ENCODE measurements at places on chromosomes 4 and X.

- DNase-seq = peak; percentile 39
Observed at GRCh38 chrX:120244735-120245498, 5.7 kb upstream of the ZBTB33 start.

DNA sequence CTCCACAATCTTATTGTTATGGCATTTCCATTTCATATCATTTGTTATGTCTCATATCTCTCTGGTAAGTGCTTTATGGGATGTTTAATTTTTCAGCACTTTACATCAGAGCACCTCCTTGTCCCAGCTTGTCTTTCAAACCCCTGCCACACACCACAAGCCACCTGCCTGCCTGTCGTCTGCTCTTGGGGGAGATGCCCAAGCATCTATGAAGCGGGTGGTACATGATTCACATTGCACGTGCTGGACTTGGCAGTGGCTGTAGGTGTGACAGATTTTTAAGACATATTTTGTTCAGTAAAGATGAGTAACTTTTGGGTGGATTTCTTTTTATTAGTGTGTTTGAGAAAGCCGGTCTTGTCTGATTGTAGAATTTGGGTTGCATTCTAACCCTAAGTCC lies 14.2 kb upstream of the SPATA4 start:
- no peak for DNase-seq

DNA sequence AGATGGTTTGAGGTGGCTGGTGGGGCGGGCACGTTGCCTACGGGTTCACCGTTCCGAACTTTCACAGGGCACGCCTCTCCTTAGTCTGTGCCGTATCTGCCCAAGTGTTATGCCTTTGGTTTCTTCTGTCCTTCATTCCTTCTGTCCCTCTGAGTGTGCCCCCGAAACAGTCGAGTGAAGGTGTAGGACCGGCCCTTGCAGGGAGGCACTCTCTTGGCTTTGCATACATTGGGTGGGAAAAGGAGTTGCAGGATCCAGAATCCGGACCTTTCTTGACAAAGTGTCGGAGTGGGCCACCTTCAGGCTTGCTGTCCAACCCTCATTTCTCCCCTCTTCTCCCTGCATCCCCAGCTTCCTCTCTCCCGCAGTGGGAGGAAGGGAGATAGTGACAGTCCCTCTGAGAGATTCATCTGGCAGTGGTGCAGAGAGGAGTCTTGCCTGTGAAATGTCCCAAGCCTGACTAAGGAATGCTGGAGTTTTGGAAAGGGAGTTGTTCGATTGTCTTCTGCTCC lies 569 bp downstream of the ARFIP1 start:
- no peak for DNase-seq

GRCh38 chrX:122546269-122546668 lies 637.8 kb upstream of the GRIA3 start:
- no peak for DNase-seq

DNA sequence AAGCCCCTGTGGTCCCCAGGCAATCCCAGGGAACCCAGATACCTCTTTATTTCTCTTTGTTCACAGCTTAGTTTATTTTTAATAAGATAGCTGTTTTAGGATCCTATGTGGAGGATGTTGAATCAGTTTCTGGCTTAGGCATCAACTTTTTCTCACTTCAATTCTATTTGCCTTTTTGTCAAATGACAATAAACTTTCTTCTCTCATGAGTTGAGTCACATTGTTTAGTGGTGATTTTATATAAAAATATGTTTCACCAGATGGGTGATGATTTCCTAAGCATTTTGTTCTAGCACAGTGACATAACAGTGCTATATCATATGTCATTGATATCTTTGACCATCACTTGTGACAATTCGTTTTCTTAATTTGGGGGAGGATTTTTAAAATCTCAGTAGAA lies 198.1 kb upstream of the PUDP start:
- no peak for DNase-seq

DNA sequence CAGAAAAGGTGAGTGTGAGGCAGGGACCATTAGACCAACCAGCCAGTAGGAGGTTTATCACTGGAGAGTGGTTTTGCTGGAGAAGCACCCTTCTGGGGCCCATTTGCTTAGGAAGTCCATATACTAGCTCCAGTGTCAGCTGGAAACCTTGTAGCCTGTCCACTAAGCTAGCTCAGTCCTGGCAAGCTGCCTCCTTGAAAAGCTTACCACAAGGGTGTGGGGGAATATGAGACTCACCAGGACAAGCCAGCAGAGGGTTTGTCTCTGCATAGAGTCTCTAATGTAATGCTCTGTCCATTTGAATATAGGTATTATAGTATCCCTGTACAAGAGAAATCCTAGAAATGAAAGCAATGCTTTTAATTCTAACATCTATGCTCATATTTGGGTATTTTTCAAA lies 86.3 kb downstream of the FBXL5 start:
- DNase-seq = no peak

DNA sequence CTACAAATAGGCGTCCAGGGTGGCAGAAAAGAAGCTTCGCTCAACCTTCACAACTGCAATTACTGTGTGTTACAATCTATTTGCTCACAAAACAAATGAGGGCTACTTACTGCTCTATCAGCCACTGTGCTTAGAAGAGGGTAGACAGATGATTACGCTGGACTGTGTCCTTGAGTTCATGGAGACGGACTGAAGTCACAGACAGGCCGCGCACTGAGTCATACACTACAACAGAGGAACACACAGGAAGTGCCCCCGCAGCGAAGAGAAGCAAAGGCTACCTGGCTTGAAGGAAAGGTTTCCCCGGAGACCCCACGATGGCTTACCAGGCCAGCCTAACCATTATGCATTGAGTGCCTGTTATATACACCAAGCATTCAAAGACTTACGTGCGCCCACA lies 25.6 kb downstream of the FAT1 start:
- DNase-seq = no peak

DNA sequence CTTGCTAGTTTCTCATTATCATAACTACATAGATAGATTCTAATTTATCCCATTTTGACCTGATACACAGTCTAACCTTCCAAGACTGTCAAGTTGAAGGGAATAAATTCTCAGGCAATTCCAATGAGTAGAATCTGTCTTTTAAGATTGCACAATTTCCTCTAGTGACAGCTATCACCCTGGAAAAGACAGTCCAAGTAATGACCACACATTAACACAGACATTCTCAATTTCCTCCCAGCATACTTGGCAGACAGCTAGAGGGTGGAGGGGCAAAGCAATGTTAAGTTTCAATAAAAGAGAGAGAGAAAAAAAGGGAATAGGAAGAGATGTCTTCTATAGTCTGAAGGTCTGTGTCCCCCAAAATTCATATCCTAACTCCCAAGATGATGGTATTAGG lies 234.7 kb downstream of the LDB2 start:
- no peak for DNase-seq

- DNase-seq = no peak
Observed at GRCh38 chr4:55730280-55730931, 89.2 kb upstream of the EXOC1L start.

DNA sequence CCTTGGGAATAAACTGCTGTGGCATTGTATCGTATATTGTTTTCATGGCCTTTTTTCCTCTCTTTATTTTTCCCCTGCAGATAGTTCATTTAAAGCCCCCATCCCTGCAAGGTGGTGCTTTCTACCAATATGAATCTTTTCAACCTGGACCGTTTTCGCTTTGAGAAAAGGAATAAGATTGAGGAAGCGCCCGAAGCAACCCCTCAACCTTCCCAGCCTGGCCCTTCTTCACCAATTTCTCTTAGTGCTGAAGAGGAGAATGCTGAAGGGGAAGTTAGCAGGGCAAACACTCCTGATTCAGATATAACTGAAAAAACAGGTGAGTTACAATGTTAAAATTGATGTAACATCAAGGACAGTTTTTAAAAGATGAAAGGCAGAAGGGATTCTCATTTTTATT lies 601 bp downstream of the SMARCAD1 start:
- DNase-seq = no peak

- DNase-seq = no peak
Observed at GRCh38 chr4:5908876-5909427, 16.1 kb upstream of the CRMP1 start.

DNA sequence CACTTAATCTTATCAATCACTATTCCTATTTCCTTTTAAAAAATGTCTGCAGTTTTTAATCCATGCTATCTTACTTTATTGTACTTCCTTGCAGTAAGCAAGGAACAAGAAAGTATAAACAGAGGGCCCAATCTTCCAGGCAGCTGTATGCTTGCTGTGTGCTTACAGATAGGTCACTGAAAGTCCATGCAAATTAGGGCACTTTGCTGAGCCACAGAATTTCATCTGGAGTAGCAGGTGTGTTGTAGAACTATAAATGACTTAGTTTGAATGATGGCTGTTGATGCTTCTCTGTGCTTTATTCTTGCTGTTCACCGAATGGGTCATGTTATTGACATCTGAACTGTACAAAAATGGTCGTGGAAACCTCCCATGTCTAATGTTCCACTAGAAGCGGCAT lies 154.6 kb downstream of the ATOH1 start:
- peak; percentile 11 for DNase-seq

DNA sequence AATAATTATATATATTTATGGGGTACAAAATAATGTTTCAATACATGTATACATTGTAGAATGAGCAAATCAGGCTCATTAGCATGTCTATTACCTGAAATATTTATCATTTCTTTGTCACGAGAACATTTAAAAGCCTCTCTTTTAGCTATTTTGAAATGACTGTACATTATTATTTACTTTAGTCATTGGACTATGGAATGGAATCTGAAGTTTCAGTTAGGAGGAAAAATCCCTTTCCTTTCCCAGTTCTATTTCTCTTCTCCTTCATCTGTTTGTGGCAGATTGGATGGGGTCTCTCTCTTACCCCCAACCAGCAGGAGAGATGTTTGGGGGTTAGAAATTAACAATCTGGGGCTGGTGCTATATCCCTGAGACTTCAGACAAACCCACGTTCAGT lies 292.5 kb upstream of the SFRP2 start:
- no peak for DNase-seq

GRCh38 chrX:31272472-31272775 lies 200.6 kb upstream of the FTHL17 start:
- peak; percentile 13 for DNase-seq

DNA sequence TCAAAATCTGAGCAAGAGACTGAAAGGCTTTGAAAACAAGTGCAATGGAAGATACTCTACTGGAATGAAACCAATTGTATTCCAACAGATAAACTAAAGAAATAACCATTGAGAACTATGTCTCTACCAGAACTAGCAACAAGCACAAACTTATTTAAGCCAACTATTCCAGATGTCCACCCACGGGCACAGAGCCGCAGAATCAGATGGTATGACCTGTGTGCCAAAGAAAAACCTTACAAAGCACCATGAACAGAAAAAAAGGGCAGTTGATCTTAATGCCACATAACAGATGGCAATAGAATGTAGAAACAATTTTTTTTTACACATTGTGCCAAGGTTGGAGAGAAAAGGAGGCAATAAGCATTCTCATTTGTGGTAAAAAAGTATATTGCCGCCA lies 269.3 kb upstream of the ADGRL3 start:
- DNase-seq = no peak

GRCh38 chr4:51960486-51960885 lies 59.7 kb downstream of the LRRC66 start:
- no peak for DNase-seq

DNA sequence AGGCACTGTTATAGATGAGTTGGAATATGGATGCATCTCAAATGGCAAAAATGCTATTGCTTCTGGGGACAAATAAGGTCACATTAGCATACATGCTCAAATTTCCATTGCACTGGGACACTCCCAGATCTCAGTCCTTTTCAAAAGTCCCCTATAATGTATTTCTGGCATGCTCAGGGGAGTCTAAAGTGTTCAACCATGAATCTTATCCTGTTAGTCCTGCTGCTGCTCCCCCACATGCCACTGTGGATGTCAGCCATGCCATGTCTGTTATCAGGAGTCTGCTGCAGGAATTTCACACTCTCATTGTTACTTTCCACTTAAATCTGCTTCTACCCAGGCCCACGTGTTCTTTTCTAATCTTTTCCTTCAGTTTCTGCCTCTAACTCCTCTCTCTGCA lies 1000.6 kb downstream of the CCSER1 start:
- no peak for DNase-seq

GRCh38 chr4:31234494-31234893 lies 514.3 kb downstream of the PCDH7 start:
- DNase-seq = peak; percentile 7

DNA sequence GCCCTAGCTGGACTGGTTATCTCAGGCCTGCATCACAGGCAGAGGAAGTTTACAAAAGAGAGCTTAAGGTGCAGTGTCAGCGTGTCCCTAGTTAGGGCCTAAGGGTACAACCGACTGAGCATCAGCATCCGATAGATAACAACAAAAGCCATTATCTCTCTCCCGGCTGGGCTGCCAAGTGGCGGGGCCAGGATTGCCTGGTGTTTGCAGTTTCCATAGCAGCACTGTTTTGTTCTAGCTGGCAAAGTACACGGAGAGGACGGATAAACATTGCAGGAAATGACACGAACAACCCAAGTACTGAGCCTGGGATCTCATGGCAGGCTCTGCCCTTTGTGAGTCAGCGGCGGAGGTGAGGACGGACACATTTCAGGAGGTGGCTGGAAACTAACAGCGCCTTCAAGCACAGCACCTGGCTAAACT lies 104.7 kb upstream of the NOCT start:
- no peak for DNase-seq

GRCh38 chr4:146285037-146285436 lies 70.7 kb downstream of the REELD1 start:
- DNase-seq = no peak

DNA sequence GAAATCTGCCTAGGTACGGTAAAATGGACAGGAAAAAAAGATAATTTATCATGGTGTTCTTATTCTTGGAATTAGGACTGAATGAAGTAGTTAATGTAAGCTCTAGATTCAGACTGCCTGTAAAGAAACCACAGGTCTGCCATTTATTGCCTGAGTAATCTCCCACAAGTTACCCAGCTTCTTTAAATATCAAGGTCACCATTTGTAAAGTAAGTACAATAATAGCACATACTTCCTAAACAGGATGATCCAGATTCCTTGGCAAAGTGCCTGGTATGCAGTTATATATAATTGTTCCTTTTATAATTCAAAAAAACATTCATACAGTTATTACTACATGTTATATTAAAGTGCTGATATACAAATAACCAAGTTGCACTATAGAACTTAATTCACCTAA lies 368.6 kb downstream of the HNRNPD start:
- no peak for DNase-seq

GRCh38 chr4:140427106-140427918 lies at the start of gene CLGN:
CLGN (minus strand) TSS chr4:140427648; CDS start chr4:140413078, 14,570 bp downstream.
- peak; percentile 73 for DNase-seq

DNA sequence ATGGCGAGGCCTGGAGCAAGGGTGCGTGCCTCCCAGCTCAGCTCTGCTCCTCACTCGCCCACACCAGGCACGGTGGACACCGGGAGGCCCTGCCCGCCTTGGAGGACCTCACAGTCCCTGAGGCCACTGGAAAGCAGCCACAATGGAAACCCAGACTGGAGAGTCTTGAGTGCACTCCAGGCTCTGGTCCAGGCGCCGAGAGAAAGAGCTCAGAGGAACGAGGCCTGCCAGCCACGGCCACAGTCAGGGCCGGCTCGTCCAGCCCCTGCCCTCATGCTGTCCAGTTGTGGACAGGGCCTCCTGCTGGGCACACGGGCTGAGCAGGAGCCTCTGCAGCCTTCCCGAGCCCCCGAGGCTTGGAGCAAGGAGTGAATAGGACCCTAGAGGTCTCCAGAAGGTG lies 53.3 kb upstream of the GRPEL1 start:
- DNase-seq = no peak

GRCh38 chr4:174657472-174657871 lies 135.2 kb upstream of the HPGD start:
- DNase-seq = no peak
